Omental fat pad (tissue), 4 donors: ENCODE measurements at places on chromosomes 7 and 10.

DNA sequence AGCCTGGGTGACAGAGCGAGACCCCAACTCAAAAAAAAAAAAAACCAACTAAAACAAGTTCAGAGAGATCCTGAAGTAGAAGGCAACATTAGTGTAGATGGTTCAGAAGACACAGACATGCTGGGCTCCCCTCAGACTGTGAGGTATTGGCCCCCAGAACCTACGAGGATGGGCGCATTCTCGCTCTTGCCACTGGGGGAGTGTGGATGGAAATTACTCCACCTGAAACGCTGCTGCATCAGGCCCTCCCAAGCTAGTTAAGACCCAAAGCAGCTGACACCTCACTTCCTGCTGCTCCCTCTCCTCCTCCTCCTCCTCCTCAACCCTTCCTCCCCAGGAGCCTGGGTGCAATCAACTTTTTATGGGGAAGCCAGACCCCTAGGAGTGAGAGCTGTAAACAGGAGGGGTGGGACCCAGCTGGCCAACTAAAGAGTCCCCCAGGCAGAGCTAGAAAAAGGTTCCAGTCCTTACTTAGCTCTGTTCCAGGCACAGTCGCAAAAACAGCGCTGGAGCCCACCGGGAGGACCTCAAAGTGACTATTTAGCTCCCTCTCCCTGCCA, 7.4 kb downstream of the SH3PXD2A start:
- DNase-seq: no peak

- DNase-seq: no peak
Observed at GRCh38 chr10:25455980-25456567, 281.3 kb downstream of the GPR158 start.

DNA sequence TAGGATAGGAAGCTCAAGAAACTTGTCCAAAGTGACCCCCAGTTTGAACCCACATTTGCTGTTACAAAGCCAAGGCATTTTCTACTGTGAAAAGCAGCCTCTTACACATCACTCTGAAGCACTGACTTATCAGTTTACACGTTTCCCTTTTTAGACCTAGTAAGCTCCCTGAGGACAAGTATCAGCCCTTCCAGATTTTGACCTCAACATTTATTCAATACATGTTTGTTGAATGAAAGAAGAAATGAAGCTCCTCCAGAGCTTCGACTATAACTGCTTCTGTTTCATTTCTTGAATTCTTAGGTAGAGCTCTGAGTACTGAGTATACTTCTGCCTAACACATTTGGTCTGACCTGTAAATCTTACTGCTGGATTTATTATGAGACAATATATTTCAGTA, 2.7 kb downstream of the WASL start:
- DNase-seq: no peak

DNA sequence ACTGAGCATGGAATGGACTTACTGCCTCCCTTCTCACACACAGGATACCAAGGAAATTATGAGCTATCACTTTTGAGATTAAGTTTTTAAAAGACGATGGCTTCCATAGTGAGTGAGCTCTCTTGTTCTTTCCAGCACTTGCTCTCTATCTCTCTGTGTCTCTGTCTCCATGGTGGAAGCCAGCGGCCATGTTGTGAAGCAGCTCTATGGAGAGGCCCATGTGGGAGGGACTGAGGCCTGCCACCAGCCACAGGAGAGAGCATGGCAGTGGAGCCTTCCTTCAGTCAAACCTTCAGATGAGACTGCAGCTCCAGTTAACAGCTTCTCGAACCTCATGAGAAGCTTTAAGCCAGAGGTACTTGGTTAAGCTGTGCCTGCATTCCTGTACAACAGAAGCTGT, 20.5 kb upstream of the PDIA4 start:
- DNase-seq: no peak

GRCh38 chr7:105141068-105141467, 127.1 kb downstream of the KMT2E start:
- DNase-seq: no peak

DNA sequence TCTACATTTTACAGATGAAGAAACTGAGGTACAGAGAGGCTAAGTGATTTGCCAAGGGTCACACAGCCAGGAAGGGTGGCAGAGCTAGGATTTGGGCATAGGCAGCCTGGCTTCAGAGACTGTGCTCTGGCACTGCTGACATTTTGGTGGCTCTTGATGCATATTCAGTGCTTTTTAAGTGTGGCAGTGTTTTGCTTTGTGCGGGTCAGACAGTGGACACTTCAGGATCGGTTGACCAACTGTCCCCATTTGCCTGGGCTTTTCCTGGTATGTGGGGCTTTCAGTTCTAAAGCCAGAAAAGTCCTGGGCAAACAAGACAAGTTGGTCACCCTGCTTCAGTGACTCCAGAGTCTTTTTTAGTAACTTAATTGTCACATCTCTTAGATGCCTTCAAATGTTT, 35.0 kb downstream of the SUFU start:
- no peak for DNase-seq

DNA sequence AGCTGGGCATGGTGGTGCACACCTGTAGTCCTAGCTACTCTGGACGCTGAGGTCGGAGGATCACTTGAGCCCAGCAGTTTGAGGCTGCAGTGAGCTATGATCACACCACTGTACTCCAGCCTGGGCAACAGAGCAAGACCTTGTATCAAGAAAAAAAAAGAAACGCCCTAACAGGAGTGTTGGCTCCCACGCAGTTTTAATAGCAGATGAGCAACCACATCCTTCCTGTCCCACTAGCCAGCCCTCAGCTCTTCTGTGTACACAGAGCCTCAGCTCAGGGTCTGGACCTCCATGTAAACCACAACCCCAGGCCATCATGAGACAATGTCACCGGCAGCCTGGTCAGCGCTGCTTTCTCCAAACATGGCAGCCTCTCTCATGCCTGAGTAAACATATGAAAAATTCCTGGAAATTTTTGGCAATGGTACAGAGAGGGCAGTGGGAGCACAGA, 108.2 kb downstream of the PIP4K2A start:
- no peak for DNase-seq

GRCh38 chr7:155009570-155010157, 6.7 kb upstream of the PAXIP1 start:
- no peak for DNase-seq

DNA sequence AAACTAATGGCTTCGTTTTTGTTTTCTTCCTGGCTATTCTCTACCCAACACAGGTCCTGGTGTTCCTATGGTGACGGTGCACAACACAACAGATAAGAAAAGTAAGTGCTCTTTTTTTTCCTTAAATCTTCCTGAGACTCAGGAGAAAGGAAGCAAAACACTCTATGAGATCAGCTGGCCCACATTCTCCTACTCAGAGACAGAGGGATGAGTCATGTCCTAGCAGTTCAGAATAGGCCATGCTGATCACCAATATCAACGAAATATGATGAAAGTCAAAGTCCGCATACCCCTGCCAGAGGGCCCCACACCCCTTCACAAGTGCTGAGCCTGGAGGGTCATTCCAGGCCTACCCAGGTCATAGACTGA, 149.2 kb downstream of the PAXIP1 start:
- no peak for DNase-seq

- DNase-seq: no peak
Observed at GRCh38 chr7:120091807-120092206, 181.2 kb upstream of the KCND2 start.

DNA sequence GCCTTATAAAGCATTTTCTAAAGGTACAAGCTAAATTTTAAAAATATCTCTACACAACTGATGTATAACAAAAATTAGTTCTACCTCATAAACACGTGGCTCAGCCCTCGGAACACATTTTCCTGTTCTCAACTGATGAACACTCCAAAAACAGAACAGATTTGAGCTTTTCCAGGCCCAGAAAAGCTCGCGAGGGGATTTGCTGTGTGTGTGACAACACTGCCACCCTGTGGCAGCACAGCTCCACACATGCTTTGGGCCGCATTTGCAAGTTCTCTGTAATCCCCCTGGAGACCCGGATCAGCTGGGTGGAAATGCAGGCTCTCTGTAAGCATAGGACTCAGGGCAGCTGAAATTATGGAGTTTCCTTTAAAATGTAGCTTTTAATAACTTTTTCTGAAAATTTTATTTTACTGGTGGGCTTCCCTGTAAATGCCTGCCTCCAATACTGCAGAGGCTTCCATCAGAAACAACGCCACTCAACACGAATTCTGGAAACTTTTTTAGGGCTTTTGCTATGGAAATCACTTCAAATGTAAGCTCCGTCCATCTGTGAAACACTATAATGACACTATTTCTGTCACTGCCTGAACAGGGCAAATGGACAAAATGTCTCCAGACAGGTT, 155.5 kb downstream of the COBL start:
- DNase-seq: no peak
